ENCODE measurements at places on chromosomes 1 and 21. TPM values are rescaled to one million over a fixed set of nuclear protein-coding genes. Genes with fewer than 3 reads are reported as not detected.

Gene KHDRBS1
- 52.2 TPM for total RNA-seq

Gene PTPN7
- not detected for total RNA-seq

Gene ABCA4
- total RNA-seq = under 0.01 TPM

Gene CD1B
- total RNA-seq = not detected

Gene ZSWIM5
- total RNA-seq = 0.20 TPM

Gene CHIT1
- total RNA-seq = not detected

Gene DNTTIP2
- total RNA-seq = 32.3 TPM

Gene CHAF1B
- total RNA-seq = 7.4 TPM

Gene PTCH2
- total RNA-seq = 0.20 TPM

Gene SPRR1A
- not detected for total RNA-seq

Gene C1orf185
- total RNA-seq = not detected

Gene CELA3B
- total RNA-seq = not detected

Gene TRNP1
- 23.9 TPM for total RNA-seq

Gene KPRP
- not detected for total RNA-seq

Gene FNDC5
- total RNA-seq = 0.20 TPM

Gene KCNK2
- 8.6 TPM for total RNA-seq

Gene MCOLN3
- 6.3 TPM for total RNA-seq

Gene TTLL10
- total RNA-seq = not detected

Gene CHRNB2
- total RNA-seq = under 0.01 TPM

Gene MEGF6
- total RNA-seq = 1.1 TPM

Measured in subcutaneous preadipocyte (primary cell).